A673 (cell line): ENCODE measurements at places on chromosomes 13 and 19. TPM values are rescaled to one million over a fixed set of nuclear protein-coding genes. Genes with fewer than 3 reads are reported as not detected.

The CNN1 gene
- 0.60 TPM in 1 of 2 replicates, not detected in the other for total RNA-seq

The SHC2 gene
- 1.1 and 2.0 TPM in 2 replicates for total RNA-seq

The TCF3 gene
- 333 and 361 TPM in 2 replicates for total RNA-seq

The TUBA3C gene
- not detected in 2 replicates for total RNA-seq

The PSG1 gene
- total RNA-seq: not detected in 2 replicates

The CALR gene
- 994 and 1,019 TPM in 2 replicates for total RNA-seq

- no peak for DNase-seq
- H3K27ac ChIP-seq: no peak overlapping the region
- H3K4me3 ChIP-seq: no peak overlapping the region
- H3K36me3 ChIP-seq: peaks cover 6% of the 10 kb centered on the region
- no peaks in the 10 kb centered on the region for H3K4me1 ChIP-seq
Observed at GRCh38 chr19:13997631-13997962, 8.5 kb downstream of the RFX1 start.

DNA sequence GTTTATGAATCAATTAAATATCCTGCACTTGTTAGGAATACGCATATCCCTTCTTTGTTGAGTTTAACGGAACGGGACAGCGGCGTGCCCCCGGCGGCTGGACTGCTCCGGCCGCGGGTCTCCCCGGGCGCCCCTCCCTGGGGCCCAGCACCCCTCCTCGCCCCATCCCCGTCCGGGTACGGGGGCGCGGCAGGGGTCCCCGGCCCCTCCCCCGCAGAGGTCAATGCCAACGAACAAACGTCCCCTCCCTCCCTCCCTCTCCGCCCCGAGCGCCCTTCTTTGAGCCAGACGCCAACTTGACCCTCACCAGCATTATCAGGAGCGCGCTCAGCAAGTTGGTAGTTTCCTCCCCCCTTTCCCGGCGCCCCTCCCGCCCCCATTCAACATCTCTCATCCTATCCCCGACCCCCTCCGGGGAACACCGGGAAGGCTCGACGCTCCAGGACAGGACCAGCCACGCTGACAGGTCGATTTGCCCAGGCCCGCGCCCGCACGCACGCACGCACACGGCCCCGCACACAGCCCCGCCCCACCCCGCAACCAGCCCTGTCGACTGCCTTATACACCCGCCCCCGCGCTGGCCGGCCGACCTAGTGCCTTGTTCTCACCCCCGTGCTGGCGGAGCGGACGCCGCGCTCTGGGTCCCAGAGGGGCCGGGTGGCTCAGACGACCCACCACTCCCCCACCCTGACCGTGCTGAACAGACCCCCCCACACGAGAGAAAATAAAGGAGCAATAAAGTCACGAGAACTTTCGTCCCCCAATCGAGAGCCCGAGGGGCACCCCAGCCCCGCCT lies 5.0 kb downstream of the LYL1 start:
- DNase-seq: no peak
- no peaks in the 10 kb centered on the region for H3K27me3 ChIP-seq
- no peak overlapping the region for H3K27ac ChIP-seq
- H3K4me3 ChIP-seq: no peak overlapping the region
- no peaks in the 10 kb centered on the region for H3K36me3 ChIP-seq

DNA sequence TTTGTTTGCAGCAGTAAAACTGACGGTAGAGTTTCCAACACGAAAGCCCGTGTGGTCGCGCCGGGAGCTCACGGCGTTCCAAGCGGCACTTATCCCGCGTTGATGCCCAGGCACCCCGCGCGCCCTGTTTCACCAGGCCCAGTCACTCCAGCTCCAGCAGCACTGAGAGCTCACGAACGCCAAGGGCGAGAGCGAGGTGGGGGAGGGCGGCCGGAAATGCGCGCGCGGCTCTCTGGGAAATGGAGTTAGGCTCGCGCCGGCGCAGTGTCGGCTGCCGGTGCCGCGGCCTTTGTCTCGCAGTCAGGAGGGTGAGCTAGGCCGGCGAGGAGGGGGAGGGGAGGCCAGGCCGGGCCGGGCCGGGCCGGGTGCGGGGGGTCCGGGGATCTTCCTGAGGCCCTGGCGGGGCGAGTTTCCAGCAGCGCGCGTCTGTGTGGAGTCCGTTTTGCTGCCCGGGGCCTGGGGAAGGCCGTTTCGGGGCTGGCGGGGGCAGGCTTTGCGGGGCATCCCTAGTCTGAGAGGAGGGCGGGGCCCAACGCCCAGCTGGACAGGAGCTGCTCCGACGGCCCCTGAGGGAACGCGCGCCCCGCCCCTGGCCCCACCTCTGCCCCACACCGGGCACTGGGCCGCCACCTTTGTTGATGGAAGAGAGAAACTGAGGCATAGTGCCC lies at the start of gene ZNF135:
Gene ZNF135 (plus strand): TSS at position 280 of the 668 bp plus-strand sequence. CDS start 721 bp downstream, outside the sequence.
- no peaks in the 10 kb centered on the region for H3K36me3 ChIP-seq
- H3K27ac ChIP-seq: peak within 1 kb of the TSS; percentile 87
- no peaks in the 10 kb centered on the region for H3K27me3 ChIP-seq
- DNase-seq: peak; percentile 86
- no peaks in the 10 kb centered on the region for H3K4me1 ChIP-seq
- H3K4me3 ChIP-seq: peak within 1 kb of the TSS; percentile 60

- no peak overlapping the region for H3K27ac ChIP-seq
- H3K4me3 ChIP-seq: no peak overlapping the region
- H3K27me3 ChIP-seq: no peaks in the 10 kb centered on the region
- H3K4me1 ChIP-seq: peaks cover 8% of the 10 kb centered on the region
- H3K36me3 ChIP-seq: no peaks in the 10 kb centered on the region
Observed at GRCh38 chr19:2952953-2953481, 8.2 kb upstream of the ZNF77 start.

GRCh38 chr13:40692946-40693345 lies 26.5 kb upstream of the FOXO1 start:
- peak; percentile 50 for DNase-seq
- no peak overlapping the region for H3K4me3 ChIP-seq
- H3K27me3 ChIP-seq: no peaks in the 10 kb centered on the region

GRCh38 chr19:687569-688166 lies 7.6 kb downstream of the PRSS57 start:
- H3K36me3 ChIP-seq: no peaks in the 10 kb centered on the region
- H3K27me3 ChIP-seq: no peaks in the 10 kb centered on the region
- no peak for DNase-seq
- no peak overlapping the region for H3K4me3 ChIP-seq

- no peak for DNase-seq
- no peaks in the 10 kb centered on the region for H3K4me1 ChIP-seq
- no peak overlapping the region for H3K4me3 ChIP-seq
- H3K36me3 ChIP-seq: peaks cover 84% of the 10 kb centered on the region
Observed at GRCh38 chr19:47752440-47753211, 7.3 kb downstream of the NOP53 start.

DNA sequence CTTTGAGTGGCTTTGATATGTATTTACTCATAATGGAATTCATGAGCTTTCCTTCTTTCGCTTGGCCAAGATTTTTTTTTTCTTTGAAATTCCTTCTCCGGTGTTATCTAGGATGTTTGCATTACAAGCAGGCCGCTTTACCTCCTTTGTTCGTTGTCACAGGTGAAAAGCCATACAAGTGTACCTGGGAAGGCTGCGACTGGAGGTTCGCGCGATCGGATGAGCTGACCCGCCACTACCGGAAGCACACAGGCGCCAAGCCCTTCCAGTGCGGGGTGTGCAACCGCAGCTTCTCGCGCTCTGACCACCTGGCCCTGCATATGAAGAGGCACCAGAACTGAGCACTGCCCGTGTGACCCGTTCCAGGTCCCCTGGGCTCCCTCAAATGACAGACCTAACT lies 16.7 kb downstream of the KLF5 start:
- DNase-seq: no peak
- H3K4me1 ChIP-seq: peaks cover 42% of the 10 kb centered on the region
- no peaks in the 10 kb centered on the region for H3K36me3 ChIP-seq
- no peak overlapping the region for H3K27ac ChIP-seq
- no peak overlapping the region for H3K4me3 ChIP-seq

- H3K4me1 ChIP-seq: no peaks in the 10 kb centered on the region
- no peak overlapping the region for H3K27ac ChIP-seq
- H3K27me3 ChIP-seq: no peaks in the 10 kb centered on the region
- H3K36me3 ChIP-seq: no peaks in the 10 kb centered on the region
Observed at GRCh38 chr13:106007156-106007555, 528.3 kb downstream of the EFNB2 start.

DNA sequence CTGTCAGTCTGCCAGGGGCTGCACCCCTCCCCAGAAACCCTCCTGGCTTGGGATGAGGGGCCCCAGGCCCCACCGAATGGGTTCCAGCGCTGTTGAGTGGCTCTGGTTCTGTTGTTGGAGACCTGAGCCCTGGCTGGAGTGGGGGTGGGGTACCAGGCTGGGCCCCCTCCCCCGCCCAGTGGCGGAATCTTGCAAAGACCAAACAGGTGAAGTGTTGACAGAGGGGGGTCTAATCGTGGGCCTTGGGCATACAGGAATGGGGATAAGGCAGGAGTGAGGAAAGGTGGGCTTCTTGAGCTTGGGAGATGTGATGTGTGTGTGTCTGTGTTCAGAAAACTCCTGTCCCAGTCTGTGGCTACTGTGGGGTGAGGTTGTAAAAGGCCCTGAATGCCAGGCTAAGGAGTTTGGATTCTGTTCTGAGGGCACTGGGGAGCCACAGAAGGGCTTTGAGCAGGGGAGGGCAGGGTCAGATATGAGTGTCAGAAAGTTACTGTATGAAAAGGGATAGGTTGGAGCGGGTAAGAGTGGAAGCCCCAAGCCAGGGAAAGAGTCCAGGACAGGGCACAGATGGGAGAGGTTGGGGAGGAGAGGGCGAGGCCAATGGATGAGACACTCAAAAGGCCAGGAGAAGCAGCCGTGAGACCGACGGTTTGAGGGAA lies at the start of gene HIPK4:
Gene HIPK4 (minus strand): TSS at position 98 of the 659 bp plus-strand sequence. CDS start 279 bp downstream, outside the sequence.
- no peak within 1 kb of the TSS for H3K27ac ChIP-seq
- H3K4me1 ChIP-seq: no peaks in the 10 kb centered on the region
- no peak within 1 kb of the TSS for H3K4me3 ChIP-seq
- no peak for DNase-seq
- H3K36me3 ChIP-seq: no peaks in the 10 kb centered on the region
- no peaks in the 10 kb centered on the region for H3K27me3 ChIP-seq

DNA sequence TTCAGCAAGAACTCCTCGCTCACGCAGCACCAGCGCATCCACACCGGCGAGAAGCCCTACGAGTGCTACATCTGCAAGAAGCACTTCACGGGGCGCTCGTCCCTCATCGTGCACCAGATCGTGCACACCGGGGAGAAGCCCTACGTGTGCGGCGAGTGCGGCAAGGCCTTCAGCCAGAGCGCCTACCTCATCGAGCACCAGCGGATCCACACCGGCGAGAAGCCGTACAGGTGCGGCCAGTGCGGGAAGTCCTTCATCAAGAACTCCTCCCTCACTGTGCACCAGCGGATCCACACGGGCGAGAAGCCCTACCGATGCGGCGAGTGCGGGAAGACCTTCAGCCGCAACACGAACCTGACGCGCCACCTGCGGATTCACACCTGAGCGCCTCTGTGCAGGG lies 20.6 kb upstream of the SMIM17 start:
- H3K27me3 ChIP-seq: no peaks in the 10 kb centered on the region
- no peak for DNase-seq
- peaks cover 12% of the 10 kb centered on the region for H3K36me3 ChIP-seq
- no peak overlapping the region for H3K4me3 ChIP-seq
- no peaks in the 10 kb centered on the region for H3K4me1 ChIP-seq

GRCh38 chr13:25225970-25226369 lies 53.9 kb upstream of the AMER2 start:
- H3K27me3 ChIP-seq: no peaks in the 10 kb centered on the region
- DNase-seq: no peak
- H3K4me3 ChIP-seq: no peak overlapping the region
- no peak overlapping the region for H3K27ac ChIP-seq
- H3K36me3 ChIP-seq: no peaks in the 10 kb centered on the region

- H3K36me3 ChIP-seq: no peaks in the 10 kb centered on the region
- peak; percentile 30 for DNase-seq
- H3K4me3 ChIP-seq: no peak overlapping the region
- H3K4me1 ChIP-seq: no peaks in the 10 kb centered on the region
- H3K27ac ChIP-seq: no peak overlapping the region
Observed at GRCh38 chr13:27712421-27712820, 79.9 kb upstream of the GSX1 start.
